ENCODE measurements at places on chromosomes 5 and 9.
A peak's percentile ranks its signal among the peaks of the same experiment; 100 is the strongest.

DNA sequence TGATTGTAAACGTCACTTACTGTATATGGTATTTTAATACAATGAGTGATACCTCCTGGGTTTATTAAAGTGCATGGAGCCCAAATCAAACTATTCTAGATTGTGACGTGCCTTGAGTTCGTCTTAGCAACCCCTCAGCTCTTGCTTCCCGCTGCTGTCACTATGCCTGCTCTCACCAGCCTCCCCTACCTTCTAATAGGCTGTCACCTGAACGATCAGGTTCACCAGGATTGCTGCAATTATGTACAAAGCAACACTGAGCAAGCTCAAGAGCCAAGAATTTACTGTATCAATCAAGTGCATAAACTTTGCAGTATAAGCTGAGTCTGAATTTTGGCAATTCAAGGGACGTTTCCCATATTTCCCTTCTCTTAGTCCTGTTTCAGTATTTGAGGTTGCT lies 3.0 kb downstream of the LECT2 start:
- DNase-seq: no peak

DNA sequence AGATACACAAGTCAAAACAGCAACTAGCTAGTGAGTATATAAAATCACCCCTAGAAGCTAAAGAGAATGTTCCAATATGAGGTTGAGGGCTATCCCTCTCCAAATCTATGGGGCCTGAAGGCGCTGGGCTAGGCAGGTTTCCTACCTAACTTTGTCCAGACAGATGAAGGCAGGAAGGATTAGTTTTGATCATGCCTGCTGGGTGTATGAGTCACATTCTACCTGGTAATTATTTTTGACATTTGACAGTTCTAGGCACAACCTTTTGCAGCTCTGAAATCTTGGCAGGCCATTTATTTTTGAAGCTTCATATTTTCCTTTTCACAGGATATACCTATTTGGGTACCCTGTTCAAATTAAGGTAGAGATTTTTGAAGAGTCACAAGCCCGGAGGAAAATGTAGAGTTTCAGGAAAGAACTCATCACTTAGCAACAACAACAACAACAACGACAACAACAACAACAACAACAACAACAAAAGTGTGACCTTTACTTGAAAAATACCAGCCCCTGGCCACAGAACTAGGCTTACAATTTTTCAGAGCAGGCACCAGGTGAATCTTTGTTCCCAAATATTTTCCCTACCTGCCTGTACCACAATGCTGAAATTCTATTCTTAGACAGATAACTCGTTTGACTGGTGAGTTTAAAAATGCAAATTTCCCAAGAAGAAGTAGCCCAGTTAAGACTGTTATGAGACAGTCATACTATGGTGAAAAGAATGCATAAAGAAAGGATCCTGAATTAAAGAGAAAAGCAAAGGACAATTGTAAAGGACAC lies 175.5 kb upstream of the TUT7 start:
- DNase-seq: no peak

DNA sequence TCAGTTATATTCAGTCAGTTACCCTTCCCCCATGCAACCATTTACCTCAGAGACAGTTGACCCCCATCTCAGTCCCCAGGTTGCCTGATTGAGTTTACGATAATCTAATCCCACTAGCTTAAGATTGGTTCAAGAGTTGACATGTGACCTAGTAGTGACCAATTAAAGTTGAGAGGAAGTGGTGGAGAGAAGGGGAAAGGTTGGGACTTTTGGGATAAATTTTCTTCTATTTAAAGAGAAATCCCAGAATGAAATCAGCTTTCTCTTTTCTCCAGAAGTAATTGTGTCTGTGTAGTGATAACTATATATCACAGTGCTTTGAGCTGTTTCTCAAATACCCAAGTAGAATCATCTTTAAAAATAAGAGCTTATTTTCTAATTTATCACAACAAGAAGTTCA lies 396.7 kb upstream of the CLINT1 start:
- DNase-seq: no peak

DNA sequence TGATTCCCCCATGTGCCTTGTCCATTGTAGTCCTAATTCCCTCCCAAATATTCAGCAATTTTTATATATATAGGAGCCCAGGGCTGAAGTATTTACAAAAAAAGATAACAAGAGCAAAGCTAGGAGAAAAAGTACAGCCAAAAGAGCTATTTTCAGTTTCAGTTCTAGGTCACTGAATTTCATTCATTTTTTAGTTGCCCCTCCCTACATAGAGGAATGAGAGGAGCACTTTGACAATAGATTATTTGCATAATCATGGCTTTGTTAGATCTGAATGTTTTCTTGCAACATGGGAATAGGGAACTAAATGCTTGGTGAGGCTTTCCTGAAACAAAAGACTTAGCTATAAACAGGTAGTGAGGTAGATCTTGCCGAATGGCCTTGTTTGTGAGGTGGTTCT lies 15.3 kb upstream of the F2RL2 start:
- no peak for DNase-seq

- no peak for DNase-seq
Observed at GRCh38 chr9:5557606-5558587, 47.6 kb downstream of the PDCD1LG2 start.

- DNase-seq: no peak
Observed at GRCh38 chr5:132655821-132656773, 1.9 kb upstream of the IL13 start.

GRCh38 chr9:34310215-34310614 lies 18.9 kb downstream of the KIF24 start:
- DNase-seq: peak; percentile 16

GRCh38 chr5:39342460-39342859 lies 21.8 kb downstream of the C9 start:
- DNase-seq: no peak

GRCh38 chr9:126827227-126827626 lies 22.4 kb downstream of the ZBTB43 start:
- DNase-seq: no peak

- no peak for DNase-seq
Observed at GRCh38 chr5:123708074-123708806, 196.3 kb downstream of the CSNK1G3 start.

- DNase-seq: no peak
Observed at GRCh38 chr5:1654786-1655495, 131.2 kb upstream of the LPCAT1 start.

DNA sequence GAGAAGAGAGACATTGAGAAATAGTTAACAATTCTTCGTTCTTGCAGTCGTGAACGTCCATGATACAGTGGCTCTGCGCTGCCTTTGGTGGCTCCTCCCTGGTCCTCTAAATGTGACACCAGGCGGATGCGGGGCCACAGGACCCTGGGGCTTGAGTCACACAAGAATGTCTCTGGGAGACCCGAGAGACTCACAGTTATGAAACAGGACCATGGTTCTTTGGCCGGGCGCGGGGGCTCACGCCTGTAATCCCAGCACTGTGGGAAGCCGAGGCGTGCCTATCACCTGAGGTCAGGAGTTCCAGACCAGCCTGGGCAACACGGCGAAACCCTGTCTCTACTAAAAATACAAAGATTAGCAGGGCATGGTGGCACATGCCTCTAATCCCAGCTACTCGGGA lies 767 bp upstream of the ZDHHC11 start:
- no peak for DNase-seq

GRCh38 chr5:139911425-139912120 lies 116.0 kb downstream of the PSD2 start:
- peak; percentile 2 for DNase-seq

- no peak for DNase-seq
Observed at GRCh38 chr9:69149321-69149807, 24.7 kb upstream of the TJP2 start.

GRCh38 chr5:17925276-17925675 lies 291.0 kb downstream of the TAF11L14 start:
- no peak for DNase-seq

DNA sequence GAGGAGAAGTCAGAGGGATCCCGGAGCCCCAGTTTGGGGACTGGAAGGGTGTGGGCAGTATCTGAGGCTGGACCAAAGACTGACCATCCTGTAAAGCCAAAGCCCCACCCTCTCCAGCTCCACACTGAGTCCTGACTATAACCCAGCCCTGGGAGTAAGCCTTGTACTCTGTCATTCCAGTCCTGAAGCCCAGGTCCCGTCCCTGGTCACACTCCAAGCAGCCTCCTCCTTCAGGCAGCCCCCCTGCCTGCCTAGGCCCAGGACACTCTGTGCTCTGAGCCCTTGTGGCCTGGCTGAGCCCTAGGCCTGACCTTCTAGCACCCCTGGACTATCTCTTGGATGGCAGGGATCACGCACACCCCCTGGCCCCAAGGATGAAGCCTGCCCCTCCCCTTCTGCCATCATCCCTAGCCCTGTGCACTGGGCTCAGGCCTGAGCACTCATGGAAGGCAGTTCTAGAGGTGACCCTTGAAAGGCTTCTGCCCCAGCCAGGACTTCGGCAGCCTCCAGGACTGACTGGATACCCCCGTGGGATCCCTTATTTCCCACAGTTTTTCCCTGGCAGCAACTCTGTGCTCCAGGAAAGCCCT lies 28.0 kb upstream of the ENHO start:
- DNase-seq: no peak

DNA sequence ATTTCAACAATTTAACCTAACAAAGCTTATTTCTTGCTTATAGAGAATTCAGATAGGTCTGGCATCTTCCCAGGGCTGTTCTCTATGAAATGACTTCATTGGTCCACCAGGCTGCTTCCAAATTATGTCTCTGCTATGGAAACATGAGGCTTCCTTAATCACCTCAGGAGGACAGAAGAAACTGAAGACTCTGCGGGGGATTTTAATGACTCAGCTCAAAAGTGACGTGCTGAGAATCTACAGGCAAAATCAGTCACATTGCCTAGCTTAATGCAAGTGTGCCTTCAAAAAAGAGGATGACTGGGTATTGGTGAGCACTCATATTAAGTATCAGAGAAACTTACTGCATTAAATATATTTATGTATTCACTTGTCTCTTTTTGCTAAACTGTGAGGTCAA lies 315.5 kb upstream of the RGMB start:
- no peak for DNase-seq

- no peak for DNase-seq
Observed at GRCh38 chr5:139660923-139661814, 13.0 kb downstream of the CXXC5 start.

DNA sequence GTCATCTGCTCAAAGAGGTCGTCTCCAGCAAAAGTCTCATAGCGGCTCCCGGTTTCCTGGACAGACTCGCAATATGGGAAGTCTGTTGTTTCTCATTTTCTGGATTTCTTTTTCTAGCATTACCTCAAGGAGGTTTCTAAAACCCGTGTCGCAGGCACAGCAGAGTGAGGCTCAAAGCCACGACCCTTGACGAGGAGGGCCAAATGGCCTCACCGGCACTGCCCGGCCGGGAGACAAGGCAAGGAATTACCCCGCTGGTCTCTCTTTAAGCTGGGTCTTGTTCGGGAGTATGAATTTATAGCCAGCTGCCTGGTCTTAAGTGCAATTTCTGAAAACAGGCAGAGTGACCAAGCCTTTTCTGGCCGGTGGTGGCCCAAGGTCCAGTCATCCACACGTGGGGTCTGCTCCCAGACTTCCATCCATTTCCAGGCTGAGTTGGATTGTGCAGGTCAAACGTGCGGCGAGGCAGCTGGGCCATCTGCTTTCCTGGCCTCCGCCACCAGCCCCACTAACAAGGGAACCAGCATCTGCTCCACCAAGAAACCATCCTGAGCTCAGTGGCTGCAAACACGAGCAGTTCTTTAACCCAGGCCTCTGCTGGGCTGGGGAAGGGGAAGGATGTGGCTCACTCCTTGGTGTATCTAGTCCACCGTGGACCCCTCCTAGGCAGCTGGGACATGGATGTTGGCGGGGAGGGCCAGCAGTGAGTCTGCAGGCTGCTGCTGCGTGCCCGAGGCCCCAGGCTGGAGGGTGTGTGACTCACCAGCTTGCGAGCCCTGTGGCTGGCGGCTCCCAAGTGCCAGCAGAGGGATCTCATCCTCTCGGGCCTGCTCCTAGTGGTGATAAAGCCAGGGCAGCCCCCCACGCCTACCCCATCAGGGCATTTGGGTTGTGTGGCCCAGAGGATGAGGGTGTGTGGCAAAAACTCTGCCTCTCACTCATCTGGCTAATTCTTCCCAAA lies 55.6 kb upstream of the COL5A1 start:
- no peak for DNase-seq

- no peak for DNase-seq
Observed at GRCh38 chr5:149358868-149359495, 1.1 kb downstream of the PCYOX1L start.

DNA sequence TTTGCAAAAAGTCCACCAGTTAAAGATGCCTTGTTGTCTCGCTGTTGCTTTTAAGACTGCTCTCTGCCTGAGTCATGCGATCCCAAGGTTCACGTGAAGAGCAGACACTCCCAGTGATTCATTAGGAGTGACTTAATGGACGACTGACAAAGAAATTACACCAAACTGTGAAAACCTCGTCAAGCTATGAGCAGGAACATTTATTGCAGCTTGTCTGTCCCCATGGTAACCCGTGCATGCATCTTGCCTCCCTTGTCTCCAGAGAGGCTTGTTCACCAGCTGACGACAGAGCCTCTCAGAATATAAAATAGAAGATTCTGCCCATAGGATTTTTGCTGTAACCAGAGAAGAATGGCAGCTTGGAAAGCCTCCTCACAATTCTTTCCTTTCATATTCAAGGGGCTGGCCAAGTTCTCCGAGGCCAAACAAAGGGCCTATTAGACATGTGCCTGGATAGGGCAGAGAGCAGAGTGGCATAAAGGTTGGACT lies 352.7 kb downstream of the SPOCK1 start:
- DNase-seq: peak; percentile 35

- DNase-seq: no peak
Observed at GRCh38 chr9:123975871-123976270, 35.7 kb upstream of the LHX2 start.

- no peak for DNase-seq
Observed at GRCh38 chr5:95925378-95925744, 36.3 kb downstream of the ELL2 start.

GRCh38 chr9:134252084-134252830 lies 74.0 kb upstream of the RXRA start:
- no peak for DNase-seq

GRCh38 chr9:137918331-137919094 lies 40.9 kb downstream of the CACNA1B start:
- no peak for DNase-seq

- DNase-seq: no peak
Observed at GRCh38 chr9:27110181-27110580, 1.2 kb downstream of the TEK start.

GRCh38 chr5:111931655-111932054 lies 174.7 kb upstream of the NREP start:
- no peak for DNase-seq

GRCh38 chr5:72556351-72557166 lies 49.3 kb upstream of the ZNF366 start:
- DNase-seq: peak; percentile 36

GRCh38 chr5:176152191-176152929 lies 85.9 kb upstream of the SIMC1 start:
- DNase-seq: no peak

DNA sequence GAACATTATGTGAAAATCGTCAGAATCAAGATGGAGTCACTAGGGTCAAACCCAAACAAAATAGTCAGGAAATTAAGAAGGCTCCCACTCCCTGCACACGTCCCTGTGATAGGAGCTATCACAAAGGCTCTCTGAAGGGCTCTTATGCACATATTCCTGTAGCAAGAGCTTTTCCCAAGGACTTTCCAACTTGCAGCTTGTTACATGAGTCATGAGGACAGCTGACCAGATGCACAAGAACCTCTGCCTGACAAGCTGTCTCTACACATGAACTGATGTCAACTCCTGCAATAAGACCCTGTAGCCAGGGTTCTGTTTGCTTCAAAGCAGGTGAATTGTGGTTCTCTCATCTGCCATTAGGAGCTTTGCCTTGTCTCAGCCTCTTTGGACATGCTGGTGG lies 122.4 kb downstream of the OLFM1 start:
- DNase-seq: no peak

Data from NCI-H1436 treated with DMSO at 0.1 percent for 48 hours (cell line).